HFF-Myc (cell line): ENCODE measurements at places on chromosomes 3 and 15.

DNA sequence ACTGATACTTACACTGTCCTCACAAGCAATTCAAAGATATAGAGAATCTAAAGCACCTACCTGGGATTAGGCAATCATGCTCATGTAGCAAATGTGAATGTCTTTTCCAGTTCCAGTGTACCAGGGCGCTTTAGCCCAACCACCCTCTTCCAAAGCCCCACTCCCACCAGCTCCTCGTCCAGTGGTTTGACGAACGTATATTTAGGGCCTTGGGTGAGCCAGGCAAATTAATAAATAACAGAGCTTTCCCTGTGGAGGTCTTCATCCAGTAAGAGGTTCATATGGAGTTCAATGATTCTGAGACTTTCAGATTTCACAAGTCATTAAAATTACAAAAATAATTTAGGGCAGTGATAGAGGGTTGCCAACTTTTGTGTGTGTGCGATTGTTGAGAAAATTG lies 162.3 kb upstream of the C2CD4B start:
- DNase-seq = no peak

DNA sequence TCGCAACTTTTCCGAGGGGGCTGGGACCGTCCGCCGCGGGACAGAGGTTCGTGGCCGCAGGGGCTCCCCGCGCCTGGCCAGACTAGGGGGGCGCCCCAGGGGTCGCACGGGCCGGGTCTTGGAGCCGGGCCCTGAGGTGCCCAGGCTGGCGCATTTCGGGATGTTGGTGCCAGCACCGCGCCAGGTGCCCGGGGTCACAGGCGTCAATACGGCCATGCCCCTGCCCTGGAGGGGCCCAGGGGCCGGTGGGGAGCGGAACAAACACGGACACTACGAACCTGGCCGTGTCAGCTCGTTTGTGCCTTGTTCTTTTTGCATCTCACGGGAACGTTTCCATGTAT lies 366 bp downstream of the TM6SF1 start:
- no peak for DNase-seq

DNA sequence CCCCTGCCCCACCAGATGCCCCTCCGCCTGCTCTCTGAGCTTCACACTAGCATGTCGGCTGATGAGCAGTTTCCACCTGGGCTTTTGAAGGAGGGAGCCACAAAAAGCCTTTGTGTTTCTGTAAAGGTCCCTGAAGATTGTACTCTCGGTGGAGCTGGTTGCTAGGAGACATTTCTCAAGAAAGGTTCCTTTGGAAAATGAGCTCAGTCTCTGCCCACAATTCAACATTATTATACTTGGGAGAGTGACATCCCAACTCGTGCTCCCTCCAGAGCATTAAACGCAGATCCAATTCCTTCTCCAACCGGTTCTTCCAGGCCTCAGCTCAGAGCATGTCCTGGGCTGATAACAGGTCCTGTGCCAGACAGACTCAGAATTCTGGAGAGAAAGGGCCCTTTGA lies 26.8 kb upstream of the FAM107A start:
- no peak for DNase-seq

- DNase-seq = no peak
Measured at GRCh38 chr15:81562986-81563385, 189.0 kb upstream of the TMC3 start.

DNA sequence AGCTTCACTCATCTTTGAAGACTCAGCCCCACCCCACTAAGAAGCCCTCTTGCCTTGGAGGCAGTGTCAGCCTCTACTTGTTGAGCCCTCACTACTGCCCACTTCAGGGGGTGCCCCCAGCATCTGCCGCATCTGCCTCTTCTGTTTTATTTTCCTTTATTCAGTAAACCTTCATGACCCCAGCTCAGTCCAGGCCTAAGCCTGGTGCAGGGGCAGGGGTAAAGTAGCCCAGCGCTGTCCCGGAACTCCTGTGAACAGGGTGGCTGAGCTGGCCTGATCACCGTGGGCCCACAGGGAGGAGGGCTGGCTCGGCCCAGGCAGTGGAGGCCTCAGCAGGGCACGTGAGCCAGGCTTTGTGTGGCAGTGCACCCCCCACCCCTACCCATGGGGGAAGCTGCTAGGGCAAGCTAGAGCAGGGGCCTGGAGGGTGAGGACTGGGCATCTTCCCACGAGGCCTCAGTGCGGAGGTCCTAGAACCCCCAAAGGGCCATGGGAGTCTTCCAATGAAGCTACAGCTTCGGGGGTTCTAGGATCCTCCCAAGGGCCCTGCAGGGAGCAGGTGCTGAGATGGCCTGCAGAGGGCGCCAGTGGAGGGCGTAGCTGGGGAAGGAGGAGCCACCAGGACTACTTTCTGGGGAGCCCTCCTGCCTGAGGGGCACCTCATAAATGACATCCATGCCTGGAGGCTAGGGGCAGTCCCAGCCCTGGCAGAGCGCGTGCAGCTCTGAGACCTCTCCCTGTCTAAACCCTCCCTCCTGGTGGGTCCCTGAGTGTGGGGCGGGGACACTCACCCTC lies 36.0 kb downstream of the TSPAN3 start:
- DNase-seq = no peak

- no peak for DNase-seq
Measured at GRCh38 chr3:149494759-149495580, 20.5 kb downstream of the TM4SF4 start.
